ENCODE measurements at places on chromosomes 4 and X.

- no peak for DNase-seq
Observed at GRCh38 chr4:108559068-108559793, 61.1 kb upstream of the RPL34 start.

DNA sequence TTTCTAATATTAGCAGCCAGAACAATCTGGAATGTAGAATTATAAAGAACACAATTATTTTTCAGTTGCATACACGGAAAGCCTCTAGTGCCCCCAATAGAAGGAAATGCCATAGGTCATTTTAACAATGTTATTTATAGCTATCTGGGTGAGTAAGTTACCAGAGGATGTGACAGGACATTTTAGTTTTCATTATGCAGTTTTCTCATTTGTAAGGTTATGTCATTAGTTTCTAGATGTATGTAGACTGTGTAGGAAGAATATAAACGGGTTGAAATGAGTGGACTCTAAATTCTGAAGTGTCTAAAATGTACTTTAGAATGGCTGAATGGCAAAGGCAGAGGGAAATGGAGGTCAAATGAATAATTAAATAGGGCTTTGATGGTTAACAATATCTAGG, 213.3 kb downstream of the DTHD1 start:
- no peak for DNase-seq

GRCh38 chr4:120636120-120636630, 286.4 kb downstream of the PRDM5 start:
- no peak for DNase-seq

GRCh38 chr4:159685340-159686092, 582.6 kb downstream of the RAPGEF2 start:
- no peak for DNase-seq

GRCh38 chrX:133606990-133607389, 191.7 kb upstream of the GPC4 start:
- no peak for DNase-seq

- no peak for DNase-seq
Observed at GRCh38 chr4:183499389-183499788, 5.5 kb upstream of the ING2 start.

DNA sequence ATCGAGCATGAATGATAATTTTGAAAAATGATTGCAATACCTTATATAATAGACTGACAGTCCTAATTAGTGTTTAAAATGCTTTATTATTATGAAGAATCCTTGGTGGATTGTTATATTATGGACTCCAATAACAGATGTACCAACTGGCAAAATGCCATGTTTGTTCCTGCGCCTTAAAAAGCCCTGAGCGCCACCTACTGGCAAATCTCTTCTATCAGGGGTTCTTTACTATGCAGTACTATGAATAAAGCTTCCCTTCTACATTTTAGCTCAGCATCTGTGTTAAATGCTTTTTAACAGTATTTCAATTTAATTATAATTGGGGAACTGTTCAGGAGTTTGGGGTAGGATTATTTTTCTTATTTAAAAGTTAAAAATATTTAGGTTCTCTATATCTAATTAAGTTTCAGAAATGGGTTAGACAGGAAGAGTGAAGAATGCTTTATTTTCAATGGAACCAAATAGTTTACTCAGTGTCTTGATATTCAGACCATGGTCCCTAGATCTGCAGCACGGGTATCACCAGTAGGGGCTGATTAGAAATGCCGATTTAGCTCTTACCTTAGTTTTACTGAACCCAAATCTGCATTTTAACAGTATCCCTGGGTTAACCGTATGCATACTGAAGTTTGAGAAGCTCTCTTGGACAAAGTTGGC, 20.0 kb downstream of the CFAP97 start:
- peak; percentile 70 for DNase-seq

GRCh38 chr4:175459571-175459970, 352.5 kb downstream of the GPM6A start:
- no peak for DNase-seq

GRCh38 chr4:61500883-61501282, 300.8 kb downstream of the ADGRL3 start:
- DNase-seq = no peak

DNA sequence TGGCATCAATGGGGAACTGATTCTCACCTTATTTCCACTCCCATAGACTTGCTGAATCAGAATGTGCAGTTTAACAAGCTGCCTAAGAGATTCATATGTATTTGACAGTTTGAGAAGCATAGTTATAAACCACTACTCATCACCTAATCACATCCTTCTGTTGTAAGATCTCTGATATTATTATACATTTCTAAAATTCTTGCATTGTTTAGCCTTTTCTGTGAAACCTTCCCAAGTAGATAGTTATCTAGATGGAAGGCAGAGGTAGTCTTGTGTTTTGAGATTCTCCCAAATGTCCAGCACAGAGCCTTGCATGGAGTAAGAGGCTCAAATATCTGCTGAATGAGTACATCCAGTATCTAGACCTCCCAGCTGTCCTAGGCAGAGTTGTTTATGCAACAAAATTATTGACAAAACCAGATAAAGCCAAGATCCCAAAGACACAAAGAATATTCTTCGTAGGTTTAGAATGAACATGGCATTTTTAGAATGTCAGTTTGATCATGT, 227.3 kb downstream of the KDR start:
- no peak for DNase-seq

DNA sequence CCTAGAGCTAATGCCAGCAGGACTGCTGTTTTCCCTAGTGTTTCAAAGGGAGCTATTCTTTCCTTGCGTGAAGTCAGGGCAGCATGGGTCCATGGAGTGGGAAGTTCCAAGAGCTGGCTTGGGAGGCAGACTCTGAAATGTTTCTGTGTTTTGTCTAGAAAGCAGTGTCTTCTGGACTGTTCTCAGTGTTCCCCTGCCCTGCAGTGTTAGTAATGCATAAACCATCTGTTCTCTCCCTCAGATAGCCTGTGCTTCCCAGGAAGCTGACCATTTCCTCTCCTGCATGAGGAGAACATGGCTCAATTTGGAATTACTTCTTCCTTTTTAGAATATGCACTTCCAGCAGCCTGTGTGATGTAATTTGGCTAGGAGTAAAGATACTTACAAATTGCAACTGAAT, 116.7 kb upstream of the CXCL13 start:
- DNase-seq = no peak

- DNase-seq = no peak
Observed at GRCh38 chr4:128388352-128388630, 100.7 kb upstream of the PGRMC2 start.

DNA sequence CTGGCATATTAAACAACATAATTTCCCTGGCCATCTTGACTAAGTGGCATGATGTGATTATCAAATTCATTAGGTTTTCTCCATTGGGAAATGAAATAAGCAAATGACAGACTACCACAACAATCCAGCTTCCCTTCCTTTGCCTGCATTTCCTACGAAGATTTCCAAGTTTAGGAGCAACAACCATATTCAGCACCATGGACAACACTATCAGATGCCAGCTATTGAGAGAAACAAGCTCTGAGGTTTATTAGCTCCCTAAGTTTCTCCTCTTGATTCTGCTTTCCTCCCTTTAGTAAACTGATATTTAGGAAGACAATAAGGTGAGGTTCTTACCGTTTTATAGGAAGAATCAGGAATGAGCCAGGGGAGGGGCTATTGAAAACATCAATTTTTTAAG, 36.2 kb downstream of the DCX start:
- no peak for DNase-seq

- DNase-seq = no peak
Observed at GRCh38 chr4:101464596-101464995, 117.3 kb upstream of the PPP3CA start.

- DNase-seq = no peak
Observed at GRCh38 chrX:25096522-25097045, 80.8 kb upstream of the ARX start.

DNA sequence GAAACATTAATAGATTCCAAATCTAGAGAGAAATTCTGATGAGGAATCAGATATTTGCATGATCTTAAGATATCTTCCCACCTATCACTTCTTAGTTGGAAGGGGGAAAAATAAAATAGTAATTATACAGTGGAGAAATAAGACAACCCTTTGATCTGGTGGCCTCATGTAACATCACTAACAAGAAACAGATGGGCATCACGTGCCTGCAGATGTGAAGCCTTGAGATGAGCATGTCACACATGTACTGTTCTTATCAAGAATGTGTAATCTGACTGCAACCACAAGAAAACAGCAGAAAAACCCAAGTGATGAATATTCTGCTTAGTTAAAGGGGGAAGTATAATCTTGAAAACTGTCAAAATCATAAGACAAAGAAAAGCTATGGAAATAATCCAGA, 31.4 kb upstream of the NKX6-1 start:
- DNase-seq = no peak

- no peak for DNase-seq
Observed at GRCh38 chr4:155602351-155603140, 64.1 kb upstream of the GUCY1A1 start.

Data from T-helper 9 cell (primary cell).